ENCODE measurements at places on chromosomes 12 and 14.

DNA sequence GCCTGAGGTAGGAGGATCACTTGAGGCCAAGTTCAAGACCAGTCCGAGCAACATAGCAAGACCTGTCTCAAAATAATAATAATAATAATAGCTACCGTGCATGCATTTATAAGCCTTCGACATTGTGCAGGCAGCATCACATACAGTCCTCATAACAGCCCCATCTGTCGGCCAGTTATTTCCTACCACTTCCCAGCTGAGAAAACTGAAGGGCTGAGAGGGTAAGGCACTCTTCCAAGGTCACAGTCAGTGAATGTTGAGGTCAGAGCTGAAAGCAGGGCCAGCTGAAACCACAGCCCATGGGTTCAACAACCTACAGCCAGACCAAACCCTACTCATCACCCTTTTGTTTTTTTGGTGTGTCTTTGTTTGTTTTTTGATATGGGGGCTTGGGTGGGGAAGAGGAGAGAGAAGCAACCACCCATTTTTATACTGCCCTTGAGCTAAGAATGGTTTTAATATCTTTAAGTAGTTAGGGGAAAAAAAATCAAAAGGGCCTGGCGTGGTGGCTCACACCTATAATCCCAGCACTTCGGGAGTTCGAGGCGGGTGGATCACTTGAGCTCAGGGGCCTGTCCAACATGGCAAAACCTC lies 16.8 kb upstream of the ITPK1 start:
- DNase-seq, result peak; percentile 33

- DNase-seq, result no peak
Observed at GRCh38 chr12:42235426-42235825, 2.6 kb downstream of the YAF2 start.

- DNase-seq, result peak; percentile 50
Observed at GRCh38 chr14:20857630-20858261, 33.4 kb upstream of the RNASE3 start.

DNA sequence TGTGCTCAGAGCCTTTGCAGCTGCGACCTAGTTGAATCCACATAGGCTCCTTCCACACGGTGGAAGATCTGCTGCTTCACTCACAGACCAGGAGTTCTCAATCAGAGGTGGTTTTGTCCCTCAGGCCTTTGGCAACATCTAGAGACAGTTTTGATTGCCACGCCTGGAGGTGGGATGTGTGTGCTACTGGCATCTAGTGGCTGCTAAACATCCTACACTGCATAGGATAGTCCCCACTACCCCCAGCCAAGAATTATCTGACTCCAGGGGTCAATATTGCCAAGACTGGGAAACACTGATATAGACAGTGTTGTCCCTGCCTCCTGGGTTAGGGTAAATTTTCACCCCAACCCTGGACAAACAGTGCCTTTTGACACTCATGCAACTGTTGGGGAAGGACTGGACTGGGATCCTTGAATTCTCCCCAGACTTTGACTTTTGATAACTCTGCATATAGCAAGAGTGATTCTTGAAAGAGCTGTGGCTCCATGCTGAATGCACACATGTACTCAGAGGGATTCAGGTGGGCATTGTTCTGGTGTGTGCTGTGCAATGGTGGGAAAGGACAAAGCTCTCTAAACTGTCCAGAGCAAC lies 39.8 kb downstream of the BAZ2A start:
- peak; percentile 26 for DNase-seq

DNA sequence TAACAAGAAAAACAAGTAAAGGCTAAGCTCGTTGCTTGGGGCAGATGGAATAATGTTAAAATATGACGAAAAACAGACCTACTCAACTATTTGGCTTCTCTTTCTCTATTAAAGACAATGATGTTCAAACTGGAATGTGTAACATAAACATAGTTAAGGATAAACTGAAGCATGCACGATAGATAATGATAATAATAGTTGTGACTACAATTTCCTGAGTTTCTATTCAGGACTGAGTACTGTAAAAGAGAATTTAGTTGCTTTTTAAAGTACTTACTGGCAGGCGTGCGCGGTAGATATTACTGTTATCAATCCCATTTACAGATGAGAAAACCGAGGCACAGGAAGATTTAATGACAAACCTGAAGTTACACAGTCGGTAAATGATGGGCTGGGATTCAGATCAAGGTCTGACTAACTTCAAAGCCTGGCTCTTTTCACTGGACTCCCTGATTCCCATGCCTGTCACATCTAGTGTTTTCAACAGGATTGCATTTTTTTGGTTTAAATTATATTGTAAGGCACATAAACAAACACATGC lies 103.0 kb downstream of the CRADD start:
- peak; percentile 74 for DNase-seq

- peak; percentile 9 for DNase-seq
Observed at GRCh38 chr14:62739647-62740046, 305.6 kb downstream of the KCNH5 start.

GRCh38 chr12:47551426-47551851 lies 154.4 kb downstream of the RPAP3 start:
- peak; percentile 74 for DNase-seq

- no peak for DNase-seq
Observed at GRCh38 chr12:62808166-62808879, 126.6 kb downstream of the PPM1H start.

DNA sequence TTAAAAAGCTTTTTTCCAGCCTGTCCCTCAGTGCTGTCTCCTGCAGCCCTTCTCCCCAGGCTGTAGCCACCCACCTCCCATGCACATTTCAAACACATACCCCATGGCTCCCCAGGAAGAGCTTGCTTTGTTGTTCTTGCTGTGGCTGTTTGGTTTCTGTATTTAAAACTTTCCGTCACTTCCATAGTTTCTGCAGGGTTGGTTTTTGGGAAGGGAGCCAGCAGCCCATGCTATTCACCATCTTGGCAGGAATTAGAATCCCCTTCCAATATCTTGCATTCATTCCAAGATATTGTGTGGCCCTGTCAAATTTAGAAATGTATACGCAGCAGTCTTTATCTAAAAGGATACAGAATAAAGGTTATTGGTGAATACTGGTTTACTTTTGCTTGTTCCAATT lies 29.6 kb downstream of the CFAP251 start:
- no peak for DNase-seq

DNA sequence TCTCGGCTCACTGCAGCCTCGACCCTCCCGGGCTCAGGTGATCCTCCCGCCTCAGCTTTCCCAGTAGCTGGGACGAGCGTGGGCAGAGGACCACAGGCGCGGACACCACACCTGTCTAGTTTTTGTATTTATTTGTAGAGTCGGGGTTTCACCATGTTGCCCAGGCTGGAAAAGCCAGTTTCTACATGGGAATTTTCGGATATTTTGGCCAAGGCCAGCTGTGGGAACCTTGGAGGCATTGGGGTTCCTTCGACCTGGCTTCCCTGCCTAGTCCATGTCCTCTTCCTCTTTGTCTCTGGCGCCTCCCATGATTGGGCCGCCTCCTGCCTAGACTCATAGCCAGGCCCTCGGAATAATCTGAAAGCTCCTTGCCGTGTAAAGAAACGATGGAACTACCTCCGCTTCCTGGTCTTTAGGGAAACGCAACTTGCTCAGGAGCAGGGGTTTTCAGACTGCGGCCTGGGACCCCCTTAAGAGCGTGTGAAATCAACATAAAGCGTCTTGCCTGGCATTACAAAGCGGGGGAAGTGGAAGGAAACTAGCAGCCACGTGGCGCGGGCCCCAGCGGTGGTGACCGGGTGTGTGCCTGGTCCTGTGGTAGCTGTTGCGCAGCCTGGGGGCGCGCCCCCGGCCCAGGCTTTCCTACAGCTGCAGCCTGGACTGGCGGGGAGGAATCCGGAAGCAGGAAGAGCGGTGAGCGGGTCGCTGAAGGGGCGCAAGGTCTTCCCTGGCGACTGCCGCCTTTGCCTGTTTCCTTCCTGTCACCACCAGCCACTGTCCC lies 1.4 kb upstream of the HSP90AA1 start:
- DNase-seq, result peak; percentile 37

GRCh38 chr14:95516554-95517181 lies at the start of gene SYNE3:
Gene SYNE3 (minus strand): TSS chr14:95516650. CDS start chr14:95475821, 40,829 bp downstream.
- DNase-seq, result no peak

- peak; percentile 63 for DNase-seq
Observed at GRCh38 chr12:13099066-13099843, 4.2 kb downstream of the GSG1 start.

GRCh38 chr12:123041811-123042655 lies 61.6 kb downstream of the ARL6IP4 start:
- DNase-seq, result peak; percentile 92

- DNase-seq, result peak; percentile 89
Observed at GRCh38 chr14:99415496-99416281, 65.0 kb downstream of the SETD3 start.

DNA sequence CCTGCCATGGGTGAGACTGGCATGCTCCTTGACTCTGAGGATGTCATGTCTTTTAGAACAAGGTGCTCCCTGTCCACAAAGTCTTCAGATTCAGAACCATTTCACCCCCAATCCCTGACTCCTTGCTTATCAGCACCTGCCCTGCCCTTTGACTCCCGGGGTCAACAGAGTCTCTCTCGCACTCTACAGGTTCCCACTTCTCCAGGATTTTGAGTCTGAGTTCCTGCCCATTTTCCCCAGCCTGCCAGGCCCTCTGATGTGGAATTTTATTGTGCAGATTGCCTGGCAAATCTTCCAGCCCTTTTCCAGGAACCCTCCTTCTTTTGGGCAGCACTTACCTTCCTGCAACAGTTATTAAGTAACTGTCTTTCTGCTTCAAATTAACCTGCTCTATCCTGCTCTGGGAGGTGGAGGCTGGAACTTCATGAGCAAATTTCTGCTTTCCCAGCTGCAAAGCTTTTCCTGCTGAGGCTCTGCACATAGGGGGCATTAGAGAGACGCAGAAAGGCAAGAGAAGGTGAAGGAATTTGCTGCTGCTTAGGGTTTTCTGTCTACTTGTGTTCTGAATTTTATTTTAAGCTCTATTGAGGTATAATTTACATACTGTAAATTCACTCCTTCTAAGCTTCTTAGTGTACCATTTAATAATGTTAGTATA lies 259.1 kb downstream of the PCNX1 start:
- no peak for DNase-seq

GRCh38 chr12:120362516-120363273 lies 6.3 kb downstream of the MSI1 start:
- no peak for DNase-seq

- no peak for DNase-seq
Observed at GRCh38 chr12:39852346-39852745, 232.7 kb upstream of the ABCD2 start.

- DNase-seq, result no peak
Observed at GRCh38 chr12:95088379-95088778, 15.0 kb upstream of the NR2C1 start.

GRCh38 chr12:132834181-132834711 lies 5.6 kb upstream of the GOLGA3 start:
- no peak for DNase-seq

GRCh38 chr14:49218436-49219092 lies 367.6 kb downstream of the RPS29 start:
- DNase-seq, result peak; percentile 42

DNA sequence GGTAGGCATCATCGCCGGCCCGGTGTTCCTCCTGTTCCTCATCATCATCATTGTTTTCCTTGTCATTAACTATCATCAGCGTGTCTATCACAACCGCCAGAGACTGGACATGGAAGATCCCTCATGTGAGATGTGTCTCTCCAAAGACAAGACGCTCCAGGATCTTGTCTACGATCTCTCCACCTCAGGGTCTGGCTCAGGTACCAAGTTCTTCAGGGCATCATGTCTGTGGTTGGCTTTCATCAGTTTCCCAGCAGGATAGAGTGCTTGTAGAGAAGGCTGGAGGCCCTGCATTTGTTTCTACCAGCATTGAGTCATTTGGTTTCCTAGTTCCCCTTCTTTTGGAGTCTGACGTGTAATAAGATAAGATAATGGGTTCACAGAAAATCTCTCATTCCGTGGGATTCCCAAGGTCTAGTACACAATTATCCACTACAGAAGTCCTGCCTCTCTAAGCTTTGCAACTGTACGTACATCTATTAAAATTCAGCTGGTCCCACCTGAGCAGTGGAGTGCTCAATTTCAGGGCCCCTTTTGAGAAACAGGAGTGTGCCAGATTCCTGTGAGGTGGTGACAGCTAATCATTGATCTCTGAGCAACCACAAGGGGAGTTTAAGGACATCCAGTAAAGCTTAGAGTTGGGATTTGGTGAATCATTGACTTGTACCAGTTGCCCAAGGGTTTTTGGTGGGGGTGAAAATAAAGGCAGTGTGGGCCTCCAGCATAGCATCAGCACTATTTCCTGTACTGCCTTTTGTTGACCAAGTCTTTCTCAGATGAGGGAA lies 25.1 kb downstream of the ACVR1B start:
- peak; percentile 73 for DNase-seq

DNA sequence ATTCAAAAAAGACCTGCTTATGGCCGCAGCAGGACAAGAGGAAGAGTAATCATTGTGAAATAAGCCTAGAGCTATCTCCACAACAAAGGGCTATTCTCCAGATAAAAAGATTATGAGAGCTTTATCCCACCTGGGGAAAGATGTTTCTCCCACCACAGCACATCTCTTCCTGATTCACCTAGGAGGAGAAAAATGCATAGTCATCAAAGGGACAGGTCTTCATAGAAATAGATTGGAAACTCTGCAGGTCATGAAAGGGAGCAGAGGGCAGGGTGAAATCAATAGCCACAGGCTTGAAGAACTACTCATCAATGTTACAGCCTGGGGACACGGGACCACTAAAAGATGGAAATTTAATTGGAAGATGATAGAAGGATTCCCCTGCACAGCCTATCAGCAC lies 453.8 kb upstream of the TMEM132C start:
- no peak for DNase-seq

DNA sequence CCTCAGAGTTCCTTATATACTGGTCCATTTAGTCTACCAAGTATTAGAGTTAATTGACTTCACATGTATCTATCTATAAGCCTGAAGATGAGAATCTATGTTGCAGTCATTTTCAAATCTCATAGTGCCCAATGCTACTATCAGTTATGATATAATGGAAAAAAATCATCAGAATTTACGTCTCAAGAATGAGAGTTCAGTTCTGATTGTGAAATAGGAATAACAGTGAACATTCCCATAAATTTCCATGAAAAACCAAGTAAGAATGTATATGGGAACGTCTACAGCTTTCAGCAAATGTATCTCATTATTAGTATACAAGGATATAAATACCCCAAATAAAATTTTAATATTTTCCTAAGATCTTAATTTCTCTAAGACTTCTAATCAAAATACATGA lies 77.2 kb downstream of the PPP1R12A start:
- DNase-seq, result no peak

GRCh38 chr14:101373690-101374295 lies 187.5 kb upstream of the DIO3 start:
- no peak for DNase-seq

- no peak for DNase-seq
Observed at GRCh38 chr12:120822832-120823503, 81.2 kb downstream of the SPPL3 start.

GRCh38 chr12:104747330-104747729 lies 210.8 kb downstream of the SLC41A2 start:
- DNase-seq, result no peak

DNA sequence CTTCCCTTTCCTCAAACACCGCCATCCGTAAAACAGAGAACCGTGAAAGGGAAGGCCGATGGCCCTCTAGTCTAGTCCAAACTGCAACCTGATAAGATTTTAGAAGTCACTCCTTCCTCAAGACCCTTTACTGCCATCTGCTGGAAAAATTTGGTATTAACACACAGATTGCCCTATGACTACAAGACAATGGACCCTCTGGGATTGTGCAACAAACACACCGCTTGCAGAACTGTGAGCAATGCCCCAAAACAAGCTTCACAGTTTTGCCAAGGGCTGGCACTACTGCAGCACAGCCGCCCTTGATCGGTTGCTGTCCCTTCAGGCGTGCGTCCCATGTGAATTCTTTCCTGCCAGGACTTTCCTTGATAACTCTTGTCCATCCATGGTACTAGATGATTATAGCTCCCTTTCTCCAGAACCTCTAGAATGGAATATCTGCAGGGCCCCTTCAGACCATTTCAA lies 23.1 kb downstream of the LLPH start:
- peak; percentile 92 for DNase-seq

Measured in mesenchymal stem cell (in vitro differentiated cells and primary cell).